ENCODE measurements at places on chromosomes 5 and 9. TPM values are rescaled to one million over a fixed set of nuclear protein-coding genes. Genes with fewer than 3 reads are reported as not detected.

GRIN1 gene
- total RNA-seq: 0.47 TPM

IER5L gene
- 9.1 TPM for total RNA-seq

LRRC14B gene
- not detected for total RNA-seq

TMEM252 gene
- not detected for total RNA-seq

PPP2R2B gene
- 0.93 TPM for total RNA-seq

GBGT1 gene
- total RNA-seq: 4.6 TPM

PCDHA1 gene
- 0.13 TPM for total RNA-seq

EGR1 gene
- 73.9 TPM for total RNA-seq

PRRX2 gene
- 0.64 TPM for total RNA-seq

POLK gene
- 13.7 TPM for total RNA-seq

MEF2C gene
- total RNA-seq: 26.9 TPM

GARIN3 gene
- total RNA-seq: not detected

DRD1 gene
- total RNA-seq: not detected

ERMP1 gene
- 47.3 TPM for total RNA-seq

SLC6A19 gene
- 56.2 TPM for total RNA-seq

PCDHB12 gene
- 0.56 TPM for total RNA-seq

ADRA1B gene
- 0.69 TPM for total RNA-seq

RABEPK gene
- total RNA-seq: 17.2 TPM

ADGRD2 gene
- total RNA-seq: not detected

HOMER1 gene
- total RNA-seq: 0.99 TPM

SCGB3A2 gene
- not detected for total RNA-seq

GPR107 gene
- total RNA-seq: 42.2 TPM

ASPN gene
- 0.40 TPM for total RNA-seq

PCDHB2 gene
- total RNA-seq: 1.6 TPM

FCN2 gene
- not detected for total RNA-seq

C5orf58 gene
- not detected for total RNA-seq

SLC4A9 gene
- 0.42 TPM for total RNA-seq

ZDHHC11B gene
- total RNA-seq: 1.4 TPM

SPOCK1 gene
- 8.5 TPM for total RNA-seq

BTNL8 gene
- 51.6 TPM for total RNA-seq

GTF3C4 gene
- total RNA-seq: 12.4 TPM

PCA3 gene
- total RNA-seq: not detected

DPYSL3 gene
- total RNA-seq: 32.2 TPM

PRR16 gene
- total RNA-seq: 1.2 TPM

ATP6V0E1 gene
- 218 TPM for total RNA-seq

CD14 gene
- total RNA-seq: 48.3 TPM

CARD9 gene
- 1.2 TPM for total RNA-seq

ANKRD18B gene
- not detected for total RNA-seq

RLN2 gene
- total RNA-seq: 0.48 TPM

DNM1 gene
- total RNA-seq: 2.5 TPM

CCIN gene
- total RNA-seq: not detected

TAF11L11 gene
- total RNA-seq: not detected

RAI14 gene
- 25.7 TPM for total RNA-seq

GMCL2 gene
- not detected for total RNA-seq

CDX1 gene
- total RNA-seq: 498 TPM

IRX4 gene
- total RNA-seq: not detected

CEP78 gene
- 42.5 TPM for total RNA-seq

SLC36A2 gene
- not detected for total RNA-seq
